ENCODE measurements at places on chromosomes 5 and 9.
A peak's percentile ranks its signal among the peaks of the same experiment; 100 is the strongest.

DNA sequence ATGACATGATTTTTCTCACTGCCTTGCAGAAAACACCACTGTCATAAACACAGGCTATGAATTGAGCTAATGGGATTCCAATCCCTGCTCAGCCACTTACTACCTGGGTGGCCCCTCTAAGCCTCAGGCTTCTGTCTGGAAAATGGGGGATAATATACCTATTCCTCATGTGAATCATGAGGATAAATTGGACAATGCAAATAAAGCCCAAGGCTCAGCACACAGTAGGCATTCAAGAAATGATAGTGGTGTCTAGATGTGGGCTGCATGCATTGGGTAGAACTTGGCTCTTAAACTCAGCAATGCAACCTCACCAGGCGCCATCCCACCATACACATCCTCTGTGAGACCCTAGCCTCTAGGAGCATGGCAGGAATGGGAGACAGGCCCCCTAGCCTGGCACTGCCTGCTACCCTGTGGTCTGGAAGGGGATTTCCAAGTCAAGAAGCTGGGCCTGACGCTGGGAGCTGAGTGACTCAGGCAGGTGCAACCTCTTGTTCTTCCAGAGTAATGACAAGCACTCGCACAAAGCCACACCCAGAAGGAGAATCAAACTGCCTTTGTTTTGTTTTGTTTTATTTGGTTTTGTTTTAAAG lies 2.3 kb upstream of the TNIP1 start:
- peak; percentile 10 for DNase-seq

DNA sequence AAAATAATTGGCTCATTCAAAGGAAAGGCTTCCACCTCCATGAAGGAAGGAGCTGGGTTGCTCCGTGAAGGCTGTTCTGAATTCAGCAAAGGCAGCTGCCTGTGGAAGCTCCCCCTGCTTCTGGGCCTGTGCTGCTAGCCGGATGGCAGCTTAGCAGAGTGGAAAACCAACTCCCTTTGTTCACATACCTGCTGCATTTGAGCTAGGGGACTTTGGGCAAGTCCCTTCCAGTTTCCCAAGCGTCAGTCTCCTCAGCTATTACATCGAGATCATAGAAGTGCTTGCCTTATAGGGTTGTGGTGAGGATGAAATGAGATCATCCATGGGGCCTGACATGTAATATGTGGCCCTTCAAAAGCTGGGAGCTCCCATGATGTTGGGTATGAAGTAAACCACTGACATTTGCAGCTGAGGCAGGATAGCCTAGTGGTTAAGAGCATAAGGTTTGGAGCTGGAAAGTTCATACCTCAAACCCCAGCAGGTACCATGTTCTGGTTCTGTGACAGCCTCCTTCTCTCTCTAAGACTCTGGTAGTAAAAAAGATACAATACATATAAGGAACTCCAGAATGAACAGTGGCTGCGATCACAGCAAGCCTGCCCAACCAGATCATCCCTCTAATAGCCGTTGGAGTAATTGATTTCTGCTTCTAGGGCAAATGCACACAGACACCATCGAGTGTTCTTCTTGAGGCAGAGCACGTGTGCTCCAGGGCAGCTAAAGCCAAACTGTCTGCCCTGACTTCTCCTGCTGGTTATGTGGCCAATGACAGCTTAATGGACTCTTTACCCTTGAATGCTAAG lies 11.0 kb upstream of the DENND1A start:
- no peak for DNase-seq

GRCh38 chr5:123099514-123100151 lies 10.6 kb downstream of the PRDM6 start:
- no peak for DNase-seq

DNA sequence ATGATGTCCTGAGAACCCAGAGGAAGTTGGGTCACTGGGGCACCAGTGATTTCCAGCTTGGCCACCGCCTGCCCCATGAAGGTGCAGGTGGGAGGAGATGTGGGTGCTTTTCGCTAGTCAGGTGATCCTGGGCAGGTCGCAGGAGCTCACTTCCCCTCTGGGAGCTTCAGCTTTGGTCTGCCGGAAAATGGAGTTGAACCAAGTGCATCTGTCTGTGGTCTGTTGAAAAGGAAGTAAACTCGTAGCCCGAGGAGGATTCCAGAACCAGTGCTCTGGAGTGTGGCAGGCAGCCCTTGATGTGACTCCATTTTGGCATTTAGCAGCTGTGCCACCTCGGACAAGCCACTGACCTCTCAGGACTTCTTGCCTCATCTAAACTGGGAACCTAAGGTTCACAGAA lies 81.8 kb upstream of the HRH2 start:
- DNase-seq = no peak

DNA sequence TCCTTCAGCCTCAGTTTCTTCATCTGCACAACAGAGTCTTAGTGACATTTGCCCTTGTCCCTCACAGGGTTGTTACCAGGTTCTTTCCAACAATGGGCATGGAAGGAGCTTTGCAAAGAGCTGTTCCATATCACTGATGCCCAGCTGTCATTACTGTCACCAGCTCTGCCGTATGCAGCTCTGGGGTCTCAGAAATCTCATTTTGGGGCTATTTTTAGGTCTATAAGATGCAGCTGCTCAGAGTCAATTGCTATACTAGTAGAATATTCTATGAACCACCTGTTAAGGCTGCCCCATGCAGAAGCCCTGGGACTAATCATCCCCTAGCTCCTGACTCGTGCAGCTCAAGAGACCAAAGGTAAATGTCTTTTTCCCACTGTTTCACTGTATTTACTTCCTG lies 105.1 kb upstream of the TNPO1 start:
- DNase-seq = peak; percentile 6

- peak; percentile 21 for DNase-seq
Measured at GRCh38 chr9:112074250-112075008, 100.7 kb downstream of the SUSD1 start.

- DNase-seq = no peak
Measured at GRCh38 chr9:105531530-105531929, 26.4 kb upstream of the FKTN start.

DNA sequence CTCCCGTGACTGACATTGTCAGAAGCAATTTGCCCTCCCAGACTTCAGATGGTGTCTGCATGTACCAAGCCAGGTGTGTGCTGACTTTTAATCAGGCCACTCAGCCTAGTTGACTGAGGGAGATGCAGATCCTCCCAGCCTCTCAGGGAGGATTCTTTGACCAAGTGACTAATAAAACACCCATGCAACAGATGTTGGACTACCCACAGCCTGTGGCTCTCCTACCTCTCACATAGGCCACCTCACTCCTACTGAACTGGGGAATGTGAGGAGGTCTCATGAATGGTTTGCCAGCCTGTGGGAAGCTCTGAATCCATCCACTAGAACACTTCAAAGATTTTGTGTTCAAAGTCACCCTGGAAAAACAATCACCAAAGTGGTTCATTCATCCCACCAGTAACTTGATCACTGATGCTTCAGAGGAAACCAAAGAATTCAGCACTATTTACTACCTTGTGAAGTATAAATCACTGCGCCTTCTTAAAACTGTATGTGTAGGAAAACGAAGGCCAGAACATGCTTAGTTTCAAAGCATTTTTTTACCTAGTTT lies 80.1 kb downstream of the ESM1 start:
- DNase-seq = no peak

- DNase-seq = no peak
Measured at GRCh38 chr5:179120421-179120861, 60.3 kb downstream of the ZNF354C start.

GRCh38 chr5:67297376-67297775 lies 100.8 kb upstream of the CD180 start:
- no peak for DNase-seq

DNA sequence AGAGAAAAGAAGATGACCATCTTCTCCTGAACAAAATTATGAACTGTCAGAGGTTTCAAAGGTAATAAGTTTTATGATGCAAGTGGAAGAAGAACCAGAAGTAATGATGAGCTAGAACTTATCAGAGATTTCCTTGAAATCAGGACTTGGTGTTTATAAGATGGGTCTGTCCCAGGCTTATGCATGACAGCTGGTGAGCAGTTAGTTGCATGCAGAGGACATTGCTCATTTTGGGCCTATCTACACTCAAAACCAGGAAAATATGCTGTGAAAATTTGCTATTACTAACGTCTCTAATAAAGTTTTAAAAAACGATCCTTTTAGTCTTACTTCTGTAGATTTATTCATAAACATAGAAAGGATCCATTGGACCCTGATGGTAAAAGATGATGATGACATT lies 6.6 kb upstream of the STC2 start:
- DNase-seq = no peak

GRCh38 chr9:6567140-6567591 lies 78.4 kb downstream of the GLDC start:
- no peak for DNase-seq

- DNase-seq = no peak
Measured at GRCh38 chr5:75037106-75037505, 15.3 kb downstream of the GCNT4 start.

DNA sequence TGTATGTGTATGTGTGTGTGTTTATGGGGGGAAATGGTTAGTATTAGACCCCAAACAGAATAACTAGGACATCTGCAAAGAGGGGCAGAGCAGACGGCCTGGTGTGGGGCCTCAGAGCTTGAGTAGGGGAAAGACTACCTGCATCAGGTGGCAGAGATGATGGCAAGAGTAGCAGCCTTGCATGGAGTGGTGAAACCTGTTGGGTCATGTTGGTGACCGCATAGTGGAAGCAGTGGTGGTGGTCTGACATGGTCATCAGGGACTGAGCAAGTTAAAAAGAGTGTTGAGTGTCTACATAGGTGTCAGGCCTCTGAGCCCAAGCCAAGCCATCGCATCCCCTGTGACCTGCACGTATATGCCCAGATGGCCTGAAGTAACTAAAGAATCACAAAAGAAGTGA lies 153.2 kb downstream of the FGF10 start:
- DNase-seq = no peak

DNA sequence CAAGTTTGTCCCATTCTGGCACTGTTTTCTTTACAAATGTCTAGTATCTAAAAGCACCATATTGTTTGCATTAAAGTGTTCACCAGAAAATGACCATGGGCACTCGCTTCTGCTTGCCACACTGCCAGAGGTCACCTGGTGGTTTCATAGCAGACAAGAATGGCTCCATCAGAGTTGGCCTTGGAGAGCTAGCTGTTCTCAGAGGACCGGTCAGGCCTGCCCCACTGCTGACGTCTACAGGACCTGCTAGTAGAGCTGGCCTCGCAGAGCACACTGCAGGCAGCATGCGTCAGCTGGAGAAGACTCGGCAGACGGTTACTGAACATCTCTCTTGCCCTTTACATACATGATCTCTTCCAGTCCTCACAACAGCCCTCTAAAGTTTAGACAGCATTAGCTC lies 8.7 kb upstream of the TLX3 start:
- DNase-seq = no peak

- DNase-seq = no peak
Measured at GRCh38 chr5:4245511-4245910, 649.9 kb downstream of the IRX1 start.

DNA sequence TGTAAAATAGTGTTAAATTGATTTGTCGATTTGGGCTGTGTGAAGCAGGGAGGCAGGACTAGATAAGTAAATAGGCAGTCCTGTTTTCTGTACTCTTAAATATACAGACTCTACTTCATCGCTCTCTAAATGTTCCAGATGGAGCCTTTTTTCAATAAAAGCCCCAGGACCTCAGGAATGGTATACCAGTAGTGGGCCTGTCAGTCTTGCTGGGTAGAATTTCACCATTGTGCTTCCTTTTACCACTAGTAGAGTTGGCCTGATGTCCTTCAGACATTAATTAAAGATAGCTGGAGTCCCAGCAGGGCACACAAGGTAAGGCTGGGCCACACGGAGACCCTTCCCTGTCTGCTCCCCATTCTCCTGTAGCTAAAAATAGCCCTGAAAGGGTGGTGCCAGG lies 6.0 kb downstream of the SNX18 start:
- DNase-seq = no peak

GRCh38 chr5:32687499-32687831 lies 23.7 kb upstream of the NPR3 start:
- no peak for DNase-seq

DNA sequence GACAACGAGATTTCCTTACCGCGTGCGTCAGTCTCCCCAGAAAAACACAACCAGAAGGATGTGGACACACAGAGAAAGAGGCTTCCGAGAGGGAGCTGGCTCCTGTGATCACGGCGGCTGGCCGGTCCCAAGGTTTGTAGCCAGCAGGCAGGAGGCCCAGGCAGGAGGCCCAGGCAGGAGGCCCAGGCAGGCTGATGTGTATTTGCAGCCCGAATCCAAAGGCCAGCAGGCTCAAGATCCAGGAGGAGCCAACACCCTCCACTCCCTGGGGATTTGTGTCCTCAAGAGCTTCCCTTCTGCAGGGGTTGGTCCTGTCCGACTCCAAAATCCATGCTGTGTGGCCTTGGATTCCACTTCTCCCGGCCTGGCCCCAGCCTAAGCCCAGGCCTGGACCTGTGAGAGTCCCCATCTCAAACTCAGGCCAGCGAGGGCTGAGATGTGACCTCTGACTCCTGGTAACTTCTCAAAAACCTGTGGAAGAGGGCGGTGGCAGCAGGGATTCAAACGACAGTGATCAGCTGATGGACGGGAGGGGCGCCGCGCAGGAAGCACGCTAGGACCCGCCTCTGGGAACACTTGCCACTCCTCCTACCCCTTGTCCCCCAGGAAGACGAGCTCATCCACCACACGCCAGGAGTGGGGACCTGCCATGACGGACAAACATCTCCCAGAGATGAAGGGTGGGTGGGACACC lies 75.0 kb upstream of the PPP1R26 start:
- no peak for DNase-seq

DNA sequence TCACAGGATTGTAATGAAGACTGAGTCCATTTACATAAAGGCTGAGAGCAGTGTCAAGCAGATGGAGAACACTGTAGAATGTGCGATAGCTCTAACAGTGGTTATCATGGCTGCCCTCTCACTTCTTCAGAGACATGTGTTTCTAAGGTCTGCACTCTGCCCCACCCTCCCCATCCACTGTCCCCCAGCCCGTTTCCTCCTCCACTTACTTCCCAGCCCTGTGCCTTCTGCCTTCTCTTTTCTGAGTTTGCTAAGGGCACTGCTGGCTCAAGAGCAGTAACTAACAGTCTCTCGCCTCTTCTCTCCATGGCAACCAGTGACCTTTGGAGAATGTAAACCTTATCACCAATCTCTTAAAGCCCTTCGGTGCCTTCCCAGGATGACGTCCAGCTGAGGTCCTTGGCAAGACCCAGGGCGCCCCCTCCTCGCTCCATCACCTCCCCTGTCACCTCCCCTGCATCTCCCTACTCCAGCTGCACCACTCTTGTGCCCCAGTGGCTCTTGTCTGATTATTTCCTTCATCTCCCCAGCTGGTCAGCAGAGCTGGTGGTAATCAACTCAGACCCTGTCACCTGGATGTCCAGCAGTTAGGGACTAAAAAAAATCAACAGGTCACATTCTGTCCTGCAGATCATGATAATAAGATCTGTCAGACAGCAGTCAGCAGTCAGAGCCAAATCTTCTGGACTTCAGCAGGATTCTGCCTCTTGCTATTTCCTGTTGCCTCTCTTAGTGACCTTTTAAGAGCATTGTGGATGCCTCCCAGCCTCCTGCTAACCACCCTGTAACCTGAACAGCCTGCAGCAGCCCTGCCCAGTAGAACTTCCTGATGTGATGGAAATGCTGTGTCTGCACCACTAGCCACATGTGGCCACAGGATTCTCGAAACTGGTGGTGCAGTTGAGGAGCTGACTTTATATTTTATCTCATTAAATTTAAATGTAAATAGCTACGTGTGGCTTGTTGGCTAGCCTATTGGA lies 9.0 kb downstream of the FXN start:
- DNase-seq = no peak

- no peak for DNase-seq
Measured at GRCh38 chr5:6348476-6349000, 29.8 kb downstream of the MED10 start.

Data from NCI-H1436 (cell line).